ENCODE measurements at places on chromosomes 16 and 17.

DNA sequence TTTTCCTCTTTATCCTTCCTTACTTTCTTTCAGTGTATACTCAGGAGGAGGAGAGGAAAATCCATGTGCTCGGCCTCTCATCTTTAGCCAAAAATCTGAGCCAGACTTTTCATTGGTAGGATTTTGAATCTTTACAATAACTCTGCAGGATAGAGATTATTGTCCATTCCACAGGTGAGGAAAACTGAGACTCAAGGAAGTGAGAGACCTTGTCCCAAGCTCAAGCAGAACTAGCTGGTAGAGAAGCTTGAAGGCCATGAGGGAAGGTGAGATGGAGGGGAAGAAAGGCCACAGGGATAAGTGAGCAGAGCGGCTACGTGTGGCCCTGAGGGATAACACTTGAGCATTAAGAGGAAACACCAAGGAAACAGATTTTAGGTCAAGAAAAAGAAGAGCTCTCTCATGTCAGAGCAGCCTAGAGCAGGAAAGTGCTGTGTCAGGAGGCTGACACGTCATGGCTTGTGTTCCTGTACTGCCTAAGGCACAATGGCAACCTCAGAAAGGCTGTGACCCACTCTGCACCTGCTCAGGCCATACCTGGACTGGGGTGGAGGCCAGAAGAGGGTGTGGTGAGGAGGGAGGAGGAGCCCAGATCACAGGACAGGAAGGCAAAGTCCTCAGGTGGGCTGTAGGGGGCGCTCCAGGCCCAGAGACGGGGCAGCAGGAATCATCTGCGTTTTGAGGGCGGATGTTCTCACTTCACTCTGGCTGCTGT, 11.9 kb downstream of the MT4 start:
- DNase-seq = peak; percentile 80

DNA sequence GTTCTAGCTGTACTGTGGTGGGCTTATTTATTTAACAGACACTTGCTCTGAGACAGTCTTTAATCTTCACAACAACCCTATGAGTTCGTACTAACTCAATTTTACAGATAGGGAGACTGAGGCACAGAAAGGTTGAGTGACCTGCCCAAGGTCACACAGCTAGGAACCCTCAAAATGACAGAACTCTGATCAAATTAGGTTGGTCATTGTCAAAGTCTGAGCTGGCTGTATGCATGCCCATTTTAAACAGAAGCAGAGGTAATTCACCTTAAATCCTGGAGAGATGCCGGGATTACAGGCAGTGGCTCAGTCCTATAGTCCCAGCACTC, 24.9 kb downstream of the LAT start:
- DNase-seq = no peak

- DNase-seq = no peak
Measured at GRCh38 chr17:47257651-47258339, 4.2 kb downstream of the ITGB3 start.

GRCh38 chr16:24349320-24349719, 93.2 kb downstream of the CACNG3 start:
- DNase-seq = no peak

DNA sequence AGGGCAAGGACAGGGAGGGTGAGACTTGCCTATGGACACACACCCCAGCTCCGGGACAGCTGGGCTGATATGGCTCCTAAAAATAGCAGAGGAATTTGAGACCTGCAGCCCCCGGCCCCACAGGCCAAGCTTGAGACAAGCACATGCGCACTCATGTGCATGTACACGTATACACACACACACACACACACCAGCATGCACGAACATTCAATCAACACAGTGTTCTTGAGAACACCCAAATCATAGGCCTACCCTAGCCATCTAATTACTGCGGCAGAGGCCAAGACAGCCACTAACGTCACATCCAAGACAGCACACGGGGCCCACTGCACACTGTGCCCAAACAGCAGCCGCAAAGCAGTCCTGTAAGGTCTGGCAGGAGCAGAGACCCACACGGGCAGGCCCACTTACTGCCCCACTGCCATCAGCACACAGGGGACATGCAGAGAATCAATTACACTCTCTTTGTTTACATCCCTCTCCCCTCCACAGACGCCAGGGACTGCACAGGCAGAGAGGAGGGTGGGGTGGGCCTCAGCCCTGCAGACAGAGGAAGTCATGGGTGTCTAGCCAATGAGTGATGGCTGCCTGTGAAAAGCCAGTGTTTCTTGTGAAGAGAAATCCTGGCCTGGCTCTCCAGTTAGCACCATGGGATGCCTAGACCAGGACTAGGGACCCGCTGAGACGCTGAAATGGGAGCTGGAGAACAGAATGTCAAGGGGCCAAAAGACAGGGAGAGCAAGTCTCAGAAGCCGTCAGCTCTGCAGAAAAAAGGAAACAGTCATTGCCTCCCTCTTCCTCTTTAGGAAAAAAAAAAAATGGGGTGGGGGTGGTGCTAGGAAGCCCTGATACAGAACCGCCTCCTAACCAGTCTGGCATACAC, 39.3 kb downstream of the MYO18A start:
- DNase-seq = peak; percentile 11

Data from stimulated activated CD4-positive, alpha-beta T cell treated with anti-CD3 and anti-CD28 coated beads, Interleukin-12 subunit alpha, Interleukin-12 subunit beta, amount 100 ng/mL, for 48 hours (primary cell).